ENCODE measurements at places on chromosomes 4 and X.

DNA sequence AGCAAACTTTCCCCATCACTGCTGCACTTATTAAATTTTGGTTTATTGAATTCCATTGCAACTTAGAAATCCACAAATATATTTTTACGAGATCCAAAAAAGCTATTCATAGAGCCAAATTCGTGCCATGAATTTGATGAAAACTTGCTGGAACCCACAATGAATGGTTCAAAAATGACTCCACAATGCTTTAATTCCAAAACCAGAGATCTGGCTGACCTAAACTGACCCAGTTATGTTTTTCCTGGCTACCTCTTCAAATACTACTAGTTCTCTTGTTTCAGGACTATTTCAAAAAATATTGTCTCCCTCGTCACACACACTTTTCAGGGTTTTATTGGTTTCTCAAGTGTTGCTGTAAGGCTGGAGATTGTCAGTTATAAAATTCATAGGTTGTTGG lies 474.8 kb downstream of the PDGFC start:
- DNase-seq, result no peak

DNA sequence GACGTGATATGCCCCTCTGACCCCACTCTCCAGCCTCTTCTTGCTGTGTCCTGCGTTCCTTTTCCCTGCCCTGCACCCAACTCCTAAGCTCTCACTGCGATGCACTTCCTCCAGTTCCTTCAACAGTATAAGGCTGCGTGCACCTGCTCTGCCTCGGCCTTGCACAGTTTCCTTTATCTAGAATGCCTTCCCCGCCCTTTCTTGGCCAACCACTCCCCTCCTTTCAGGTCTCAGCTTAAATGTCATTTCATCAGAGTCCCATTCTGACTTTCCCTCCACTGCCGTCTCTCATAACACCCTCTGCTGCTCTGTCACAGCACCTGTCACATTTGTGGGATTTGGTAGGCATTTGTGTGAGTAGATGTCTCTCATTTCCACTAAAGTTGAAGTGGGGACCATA lies 58.4 kb upstream of the NEIL3 start:
- no peak for DNase-seq

DNA sequence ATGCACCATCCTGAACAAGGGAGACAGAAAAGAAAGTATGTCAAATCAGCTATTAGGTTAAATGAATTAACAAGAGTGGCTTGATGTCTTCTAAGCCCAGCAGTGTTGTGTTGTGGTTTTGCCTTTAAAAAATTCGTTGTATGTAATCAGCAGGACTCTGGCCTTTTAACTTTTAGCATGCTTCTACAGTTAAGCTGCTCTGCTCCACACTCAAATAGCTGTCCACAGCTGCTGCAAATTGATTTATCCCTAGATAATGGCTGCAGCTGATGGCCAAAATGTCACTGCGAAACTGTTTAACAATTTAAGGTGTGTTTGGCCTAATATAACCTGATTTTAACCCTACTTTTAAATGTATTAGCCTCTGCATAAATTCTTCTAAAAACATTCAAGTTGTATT lies 85.8 kb downstream of the CXXC4 start:
- DNase-seq, result no peak

GRCh38 chr4:53693909-53694308 lies 102.6 kb upstream of the LNX1 start:
- DNase-seq, result no peak

- DNase-seq, result no peak
Observed at GRCh38 chr4:164935363-164935762, 42.1 kb downstream of the TRIM61 start.

- no peak for DNase-seq
Observed at GRCh38 chr4:54930226-54930625, 195.2 kb downstream of the KDR start.

DNA sequence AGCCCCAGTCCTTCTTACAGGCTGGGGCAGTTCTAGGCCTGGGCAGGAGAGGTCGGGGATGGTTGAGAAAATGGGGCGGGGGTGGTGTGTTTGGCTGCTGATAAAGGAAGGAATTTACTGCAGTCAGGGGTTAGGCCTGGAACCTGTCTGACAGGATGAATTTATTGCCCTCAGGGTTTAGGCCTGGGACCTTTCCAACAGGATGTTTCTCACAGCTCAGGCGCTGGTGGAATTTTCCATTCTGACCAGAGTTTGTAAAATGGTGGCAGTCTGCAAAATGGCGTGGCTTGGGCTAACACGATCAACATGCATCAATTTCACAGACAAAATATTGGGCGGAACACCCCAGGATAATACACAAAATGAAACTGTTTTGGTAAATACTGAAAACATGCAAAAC lies 83.5 kb upstream of the SPIN4 start:
- no peak for DNase-seq

- no peak for DNase-seq
Observed at GRCh38 chrX:12223650-12224049, 85.4 kb downstream of the FRMPD4 start.

GRCh38 chrX:71846429-71846828 lies 64.2 kb upstream of the NHSL2 start:
- DNase-seq, result no peak

DNA sequence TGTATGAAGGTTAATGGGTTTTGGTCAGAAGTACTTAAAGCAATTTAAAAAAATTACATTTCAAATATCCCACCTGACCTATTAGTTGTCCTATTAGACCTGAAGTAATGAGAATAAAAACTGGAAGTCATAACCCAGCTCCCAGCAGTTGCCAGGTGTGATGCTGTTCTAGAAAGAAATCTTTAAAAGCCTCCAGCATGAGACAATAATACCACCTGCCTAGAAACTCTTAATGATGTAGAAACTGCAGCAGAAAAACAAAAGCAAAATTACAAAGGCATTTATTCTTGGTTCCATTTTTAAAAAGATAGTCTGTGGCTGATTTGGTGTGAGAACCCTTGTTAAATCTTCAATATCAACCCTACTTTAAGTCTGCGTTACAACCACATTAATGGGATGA lies 1137.7 kb upstream of the TENM3 start:
- no peak for DNase-seq

GRCh38 chr4:96356591-96357370 lies 516.9 kb downstream of the PDHA2 start:
- no peak for DNase-seq

GRCh38 chr4:38320343-38320695 lies 343.7 kb upstream of the KLF3 start:
- no peak for DNase-seq

DNA sequence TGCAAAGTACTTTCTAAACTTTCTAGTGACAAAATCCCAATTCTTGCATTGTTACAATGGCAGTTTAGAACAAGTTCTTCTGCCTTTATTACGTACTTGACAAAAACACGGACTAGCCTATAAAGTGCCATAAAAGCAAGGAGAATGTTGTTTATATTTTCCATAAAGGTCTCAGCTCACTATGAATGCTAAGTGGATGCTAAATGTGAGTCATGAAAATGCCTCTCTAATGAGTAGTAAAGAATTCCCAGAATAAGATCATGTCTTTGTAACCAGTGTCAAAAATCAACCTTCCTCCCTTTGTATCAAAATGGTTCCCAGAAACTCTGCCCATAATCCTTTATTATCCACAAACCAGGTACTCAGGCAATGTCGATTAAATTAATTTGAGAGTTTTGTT lies 539.8 kb upstream of the SLIT2 start:
- DNase-seq, result no peak

GRCh38 chrX:4110964-4111363 lies 397.5 kb upstream of the PRKX start:
- no peak for DNase-seq

DNA sequence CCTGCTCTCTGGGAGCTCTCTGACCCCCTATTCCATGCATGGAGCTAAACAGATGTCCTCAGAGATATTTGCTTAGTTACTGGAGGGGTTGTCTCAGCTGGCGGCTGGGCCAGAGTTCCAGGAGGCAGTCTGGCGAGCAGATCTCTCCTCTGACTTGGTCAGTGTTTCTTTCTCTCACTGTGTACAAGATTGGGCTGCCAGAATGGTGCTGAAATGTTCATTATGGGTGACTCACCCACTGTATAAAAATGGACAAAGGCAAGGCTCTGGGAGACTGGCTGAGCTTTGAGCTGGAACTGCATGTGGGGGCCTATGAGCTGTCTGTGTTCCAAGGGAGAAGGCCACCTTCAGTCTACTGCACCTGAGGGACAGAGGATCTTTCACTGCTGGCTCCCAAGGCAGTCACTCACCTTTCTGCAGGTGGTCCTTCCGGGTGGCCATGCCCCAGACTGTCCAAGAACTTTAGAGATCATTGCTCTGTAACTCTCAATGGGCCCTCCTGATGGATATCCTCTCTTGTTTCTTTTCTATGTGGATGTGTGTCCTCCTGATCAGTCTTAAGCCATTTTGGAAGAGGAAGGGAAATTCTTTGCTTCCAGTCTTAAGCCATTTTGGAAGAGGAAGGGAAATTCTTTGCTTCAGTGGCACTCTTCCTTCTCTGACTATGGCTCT lies 88.2 kb downstream of the CFAP299 start:
- no peak for DNase-seq

DNA sequence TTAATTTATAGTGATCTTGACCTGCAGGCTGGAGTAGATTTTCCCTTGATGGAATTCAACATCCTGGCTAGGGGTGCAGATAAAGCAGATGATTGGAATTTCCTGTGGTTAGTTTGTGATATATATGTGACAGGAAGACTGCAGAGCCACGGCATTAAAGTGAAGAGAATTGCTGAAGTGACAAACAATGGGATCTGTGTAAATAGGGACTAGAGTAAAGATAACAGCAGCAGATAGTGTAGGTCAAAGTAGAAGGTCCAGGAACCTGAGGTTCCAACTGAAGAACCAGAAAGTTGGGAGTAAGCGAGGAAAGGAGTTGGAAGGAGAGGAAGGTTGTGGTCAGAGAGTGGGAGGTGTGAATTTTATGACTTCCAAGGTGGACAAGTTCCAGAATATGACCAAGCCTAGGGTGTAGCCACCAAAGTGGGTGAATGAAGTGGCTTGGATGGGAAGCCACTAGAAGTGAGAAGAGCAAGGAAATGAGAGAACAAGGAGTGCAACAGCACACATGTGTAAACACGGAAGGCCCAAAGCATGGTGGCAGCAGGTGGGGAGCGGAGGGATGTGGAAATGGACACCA lies 325.0 kb downstream of the RAB28 start:
- no peak for DNase-seq

DNA sequence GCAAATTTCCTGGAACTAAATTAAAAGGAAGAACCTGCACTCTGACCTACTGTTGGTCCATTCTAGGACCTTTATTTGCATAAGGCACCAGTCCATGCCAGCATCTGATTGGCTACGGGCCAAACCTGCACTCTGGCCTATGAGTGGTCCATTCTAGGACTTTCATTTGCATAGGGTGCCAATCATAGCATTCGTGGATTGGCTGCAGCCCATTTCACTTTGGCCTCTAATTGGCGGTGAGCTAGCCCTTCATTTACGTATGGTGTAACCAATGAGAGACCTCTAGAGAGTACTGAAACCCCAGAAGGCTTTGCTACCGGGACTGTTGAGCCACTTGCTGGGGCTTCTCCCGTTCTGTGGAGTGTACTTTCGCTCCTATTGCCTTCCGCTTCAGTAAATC lies 6.1 kb upstream of the RNF175 start:
- DNase-seq, result no peak

DNA sequence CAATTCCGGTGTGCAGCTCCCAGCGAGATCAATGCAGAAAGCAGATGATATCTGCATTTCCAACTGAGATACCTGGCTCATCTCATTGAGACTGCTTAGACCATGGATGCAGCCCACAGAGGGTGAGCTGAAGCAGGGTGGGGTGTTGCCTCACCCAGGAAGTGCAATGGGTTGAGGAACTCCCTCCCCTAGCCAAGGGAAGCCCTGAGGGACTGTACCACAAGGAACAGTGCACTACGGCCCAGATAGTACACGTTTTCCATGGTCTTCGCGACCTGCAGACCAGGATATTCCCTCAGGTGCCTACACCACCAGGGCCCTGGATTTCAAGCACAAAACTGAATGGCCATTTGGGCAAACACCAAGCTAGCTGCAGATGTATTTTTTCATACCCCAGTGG lies 150.0 kb downstream of the TET2 start:
- DNase-seq, result no peak

DNA sequence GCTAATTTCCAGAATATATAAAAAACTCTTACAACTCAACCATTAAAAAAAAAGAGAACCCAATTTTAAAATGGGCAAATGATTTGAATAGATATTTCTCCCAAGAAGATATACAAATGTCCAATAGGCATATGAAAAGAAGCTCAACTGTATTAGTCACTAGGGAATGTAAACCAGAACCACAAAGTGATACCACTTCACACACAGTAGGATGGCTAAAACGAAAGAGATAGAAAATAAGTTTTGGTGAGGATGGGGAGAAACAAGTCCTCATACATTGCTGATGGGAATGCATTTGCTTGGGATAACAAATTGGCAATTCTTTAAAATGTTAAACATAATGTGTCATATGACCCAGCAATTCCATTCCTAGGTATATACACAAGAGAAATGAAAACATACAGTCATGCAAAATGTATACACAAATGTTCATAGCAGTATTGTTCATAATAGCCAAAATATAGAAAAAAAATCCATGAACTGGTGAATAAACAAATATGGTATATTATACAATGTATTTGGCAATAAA lies 5.7 kb downstream of the TCEAL3 start:
- no peak for DNase-seq

DNA sequence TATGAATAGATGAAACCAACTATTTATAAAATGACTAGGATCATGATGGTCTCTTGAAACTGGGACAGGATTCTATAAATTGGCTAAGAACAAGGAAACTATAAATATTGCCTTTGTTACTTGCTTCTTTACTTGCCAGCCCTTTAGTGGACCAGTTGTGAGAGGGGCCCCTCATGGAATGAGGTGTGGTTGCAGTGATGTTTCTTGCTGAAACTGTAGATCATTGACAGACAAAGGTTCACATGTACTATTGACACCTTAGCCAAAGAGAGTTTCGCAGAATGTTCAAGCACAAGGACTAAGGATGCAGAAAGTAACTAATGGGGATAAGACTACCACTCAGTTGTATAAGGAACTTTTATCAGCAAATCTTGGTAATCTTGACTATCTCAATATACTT lies 135.0 kb upstream of the SMIM10 start:
- DNase-seq, result no peak

- no peak for DNase-seq
Observed at GRCh38 chr4:142098900-142099545, 462.6 kb downstream of the IL15 start.

- no peak for DNase-seq
Observed at GRCh38 chr4:188016754-188017153, 21.2 kb downstream of the ZFP42 start.

DNA sequence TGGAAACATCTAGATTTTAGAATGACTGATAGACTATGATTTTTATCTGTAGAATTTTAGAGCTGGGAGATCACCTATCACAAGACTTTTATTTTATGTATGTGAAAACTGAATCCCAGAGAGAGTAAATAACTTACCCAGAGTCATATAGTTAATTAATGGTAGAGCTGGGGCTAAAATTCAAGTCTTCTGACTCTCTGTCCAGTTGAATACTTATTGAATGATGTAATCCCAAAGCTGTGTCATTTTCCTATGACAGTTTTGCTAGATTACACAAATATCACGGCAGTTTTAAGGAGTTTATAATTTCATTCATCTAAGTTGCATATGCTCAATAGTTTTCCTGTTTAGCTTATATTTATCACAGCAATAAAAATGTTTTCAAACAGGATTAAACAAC lies 6.7 kb downstream of the NRK start:
- no peak for DNase-seq

- no peak for DNase-seq
Observed at GRCh38 chr4:52051213-52051614, at the start of gene SPATA18. Gene SPATA18 (plus strand): TSS chr4:52051304. CDS start chr4:52051705, 401 bp downstream.

All from dorsolateral prefrontal cortex (tissue), 122 donors.